Renal pelvis (tissue), 12 donors: ENCODE measurements at places on chromosomes 5 and 9.

DNA sequence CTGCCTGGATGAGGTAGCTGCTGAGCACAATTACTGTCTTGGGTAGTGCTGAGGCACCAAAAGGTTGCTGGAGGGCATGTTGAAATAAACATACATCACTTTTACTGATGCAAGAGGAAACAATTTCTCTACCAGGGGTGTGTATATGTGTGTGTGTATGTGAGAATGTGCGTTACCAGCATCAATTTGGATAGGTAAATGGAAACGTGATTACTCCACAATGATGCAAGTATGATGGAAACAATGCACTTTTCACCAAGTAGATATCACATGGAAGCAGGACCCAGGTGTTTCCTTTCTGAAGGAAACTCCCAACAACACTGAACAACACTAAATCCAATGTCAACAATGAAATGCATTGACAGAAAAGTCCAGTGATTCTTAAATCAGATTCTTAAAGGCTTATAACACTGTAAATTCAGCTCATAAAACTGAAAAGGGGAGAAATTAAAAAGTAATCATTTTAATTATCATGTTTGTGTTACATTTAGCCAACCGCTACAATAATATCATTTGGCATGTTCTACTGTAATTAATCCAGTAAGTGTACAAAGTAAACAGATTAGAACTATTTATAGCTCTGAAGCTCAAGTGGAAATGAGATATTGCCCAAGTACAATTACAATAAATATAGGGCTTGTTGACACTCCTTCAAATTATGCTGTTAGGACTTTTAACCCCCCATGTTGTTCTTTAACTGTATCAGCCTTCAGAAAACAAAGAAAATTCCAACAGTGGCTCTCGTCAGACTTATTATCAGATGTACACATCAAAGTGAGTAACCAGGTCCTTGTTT, 25.3 kb downstream of the YIPF5 start:
- DNase-seq, result peak; percentile 28

GRCh38 chr9:70120834-70121510, 77.3 kb downstream of the MAMDC2 start:
- DNase-seq, result no peak

DNA sequence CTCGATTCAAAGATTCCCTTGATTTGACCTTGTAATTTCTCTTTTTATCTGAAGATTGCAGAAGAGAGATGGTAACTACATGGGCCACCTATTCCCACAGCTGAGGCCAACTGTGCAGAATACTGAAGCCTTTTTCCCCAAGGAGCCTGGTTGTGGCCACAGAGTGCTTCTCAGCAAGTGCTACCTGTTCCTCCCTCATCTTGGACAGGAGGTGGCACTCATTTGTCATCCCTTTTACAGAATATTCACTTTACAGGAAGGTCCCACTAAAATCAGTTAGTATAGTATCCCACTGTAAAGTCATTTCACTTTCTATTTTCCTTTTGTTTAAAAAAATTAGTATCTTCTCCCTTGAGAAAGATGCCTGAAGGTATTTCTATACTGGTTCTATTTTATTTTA, 346.4 kb downstream of the ARL15 start:
- no peak for DNase-seq

- DNase-seq, result no peak
Observed at GRCh38 chr5:1997640-1998347, 115.1 kb upstream of the IRX4 start.

- DNase-seq, result no peak
Observed at GRCh38 chr9:33250458-33250995, 10.6 kb downstream of the SPINK4 start.

GRCh38 chr5:10468256-10468655, 26.6 kb downstream of the ROPN1L start:
- no peak for DNase-seq

DNA sequence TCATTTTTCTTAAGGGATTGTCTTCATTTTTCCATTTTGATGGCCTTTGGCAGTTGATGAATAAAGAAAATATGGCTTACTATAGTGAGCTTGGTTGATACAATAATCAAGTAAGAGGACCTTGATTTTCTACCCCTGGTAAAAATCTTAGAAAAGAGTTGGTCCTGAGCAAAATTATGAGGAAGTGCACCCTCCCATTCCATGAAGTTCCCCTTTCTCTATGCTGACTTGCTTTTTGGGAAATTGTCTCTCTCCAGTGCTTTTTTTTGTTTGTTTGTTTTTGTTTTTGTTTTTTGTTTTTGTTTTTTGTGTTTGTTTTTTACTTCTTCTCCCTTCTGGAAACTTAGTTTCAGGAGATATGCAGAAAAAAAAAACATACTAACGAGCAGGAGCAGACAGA, 449.2 kb upstream of the ACTBL2 start:
- no peak for DNase-seq

DNA sequence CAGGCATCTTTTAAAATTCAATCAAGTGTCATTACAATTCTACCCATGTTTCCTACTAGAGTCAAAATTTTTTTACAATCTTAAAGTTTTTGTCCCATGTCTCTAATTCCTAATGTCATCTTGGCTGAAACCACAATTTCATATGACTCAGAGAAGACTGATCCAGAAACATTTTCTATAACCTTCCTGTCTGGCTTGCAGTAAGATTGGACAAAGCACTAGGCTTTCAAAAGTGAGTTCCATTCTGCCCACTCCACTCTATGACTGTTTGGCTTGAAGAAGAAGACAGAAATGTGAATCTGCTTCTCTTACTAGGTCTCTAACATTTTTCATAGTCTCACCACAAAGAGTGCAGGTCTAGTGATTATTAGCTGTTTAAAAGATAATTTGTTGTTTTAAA, 88.8 kb downstream of the NR3C1 start:
- DNase-seq, result no peak

DNA sequence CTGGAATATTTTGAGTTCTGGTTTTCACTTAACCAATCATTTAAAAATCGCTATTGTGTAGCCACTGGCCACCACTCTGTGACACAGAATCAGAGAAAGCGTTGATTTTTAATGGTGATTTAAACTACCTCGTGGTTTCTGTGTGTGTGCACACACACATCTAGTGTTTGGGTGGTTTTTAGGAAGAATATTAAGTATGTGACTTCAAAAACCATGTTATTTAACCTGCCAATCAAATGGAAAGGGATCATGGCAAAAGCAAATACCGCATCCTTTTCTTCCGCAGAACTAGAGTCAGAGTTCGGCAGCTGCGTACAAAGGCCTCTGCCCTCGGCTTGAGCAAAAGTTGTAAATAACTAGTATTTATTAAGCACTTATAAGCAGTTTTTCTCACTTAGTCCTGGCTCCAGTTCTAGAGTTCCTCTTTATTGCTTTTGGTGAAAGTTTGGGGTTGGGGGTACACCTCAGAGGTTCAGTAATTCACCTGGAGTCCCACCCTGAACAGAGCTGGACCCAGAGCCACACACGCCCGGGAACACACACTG, 40.6 kb downstream of the HABP4 start:
- no peak for DNase-seq

GRCh38 chr9:113807173-113808061, 68.7 kb upstream of the ZNF618 start:
- peak; percentile 48 for DNase-seq

DNA sequence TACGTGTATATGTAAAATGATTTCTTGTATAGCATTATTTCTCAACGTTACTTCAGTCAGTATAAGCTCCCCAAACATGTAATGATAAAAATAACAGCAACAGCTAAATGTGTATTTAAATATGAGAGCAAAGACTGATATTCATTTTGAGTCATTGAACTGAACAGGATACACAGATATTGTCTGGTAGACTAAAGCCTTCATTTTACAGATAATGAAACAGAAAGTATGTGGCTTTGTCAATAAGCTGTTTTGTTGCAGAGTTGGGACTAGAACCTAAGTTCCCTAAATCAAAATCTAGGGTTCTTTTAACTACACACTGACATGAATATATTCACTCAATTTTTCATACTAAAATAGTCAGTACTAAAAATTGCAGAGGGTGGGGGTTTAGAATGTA, 80.4 kb upstream of the MARCHF11 start:
- DNase-seq, result no peak

DNA sequence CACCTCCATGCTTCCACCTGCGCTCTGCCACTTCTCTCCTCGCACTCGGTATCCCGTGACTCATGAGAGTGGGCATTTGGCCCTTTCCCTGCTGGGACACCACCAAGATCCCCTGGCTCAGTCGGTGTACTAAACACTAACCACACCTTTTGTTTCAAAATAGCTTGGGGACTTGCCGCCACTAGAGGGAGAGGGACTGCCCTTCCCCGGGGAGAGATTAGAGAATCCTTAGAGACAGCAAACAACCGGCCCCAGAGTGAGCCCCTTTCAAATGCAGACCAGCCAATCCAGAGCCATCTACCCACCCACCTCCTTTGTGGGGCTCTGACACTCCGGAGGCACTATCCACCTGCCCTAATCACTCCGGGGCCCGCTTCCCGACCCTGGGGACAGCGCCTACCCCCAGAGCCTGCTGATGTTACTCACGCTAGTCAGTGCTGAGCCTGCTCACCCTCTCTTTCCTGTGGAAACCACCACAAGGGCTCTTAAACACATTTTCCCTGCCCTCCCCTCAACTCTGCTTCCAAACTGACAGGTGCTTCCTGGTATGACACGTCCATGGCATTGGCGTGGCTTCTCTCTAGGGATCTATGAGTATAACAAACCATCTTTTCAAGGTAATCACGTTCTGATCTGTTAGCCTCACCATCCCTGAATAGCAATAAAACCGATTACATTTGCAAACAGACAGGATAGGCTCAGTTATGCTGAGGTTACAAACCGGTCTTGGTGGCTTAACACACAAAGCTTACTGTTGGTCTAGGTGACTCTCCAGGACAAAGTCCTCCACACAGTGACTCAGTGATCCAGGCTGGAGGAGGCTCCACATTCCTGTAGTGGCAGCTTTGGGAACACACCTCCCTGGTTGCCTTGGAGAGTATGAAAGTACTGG, 180.1 kb upstream of the MVB12B start:
- no peak for DNase-seq

GRCh38 chr5:77181596-77182304, 28.7 kb upstream of the PDE8B start:
- no peak for DNase-seq

DNA sequence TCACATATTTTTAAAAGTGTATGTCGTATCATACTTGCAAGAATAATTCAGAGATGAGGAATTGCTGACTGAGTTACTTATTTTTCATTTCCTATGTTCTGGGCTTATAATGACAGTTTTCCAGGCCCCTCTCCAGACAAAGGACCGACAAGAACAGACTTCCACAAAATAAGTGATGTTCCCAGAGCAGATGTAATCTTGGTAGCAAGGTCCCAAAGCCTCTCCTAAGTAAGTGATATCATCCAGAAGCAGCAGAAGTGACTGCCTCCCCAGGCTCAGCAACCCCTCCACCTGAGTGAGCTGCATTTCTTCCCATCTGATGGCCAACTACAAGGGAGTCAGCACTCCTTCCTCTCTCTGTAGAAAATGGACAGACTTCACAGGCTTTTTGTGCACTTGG, 57.1 kb downstream of the SEMA6A start:
- DNase-seq, result no peak

- DNase-seq, result no peak
Observed at GRCh38 chr5:37721447-37721871, 118.4 kb downstream of the GDNF start.

GRCh38 chr5:151569132-151570046, 21.7 kb downstream of the FAT2 start:
- no peak for DNase-seq

GRCh38 chr9:8221462-8221861, 421.9 kb upstream of the DMAC1 start:
- no peak for DNase-seq

DNA sequence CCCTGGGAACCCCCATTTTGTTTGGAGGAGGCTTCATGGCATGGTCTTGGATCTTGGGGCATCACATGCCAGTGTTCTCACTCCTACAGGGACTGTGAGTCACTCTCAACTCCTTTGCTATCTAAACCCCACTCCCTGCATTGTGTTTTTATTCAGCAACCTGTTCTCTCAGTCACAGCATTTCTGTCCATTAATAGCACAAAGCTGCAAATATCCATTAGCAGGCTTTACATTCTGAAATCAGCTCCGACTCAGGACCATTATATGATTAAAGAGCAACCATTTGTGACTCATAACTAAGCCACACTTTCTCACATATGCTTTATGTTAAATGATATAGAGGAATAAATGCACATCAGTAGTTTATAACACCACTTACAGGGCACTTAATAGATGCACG, 462.1 kb upstream of the BRINP1 start:
- DNase-seq, result no peak

- no peak for DNase-seq
Observed at GRCh38 chr5:148910216-148910615, 83.8 kb downstream of the ADRB2 start.

GRCh38 chr9:135415586-135415985, 64.0 kb upstream of the PPP1R26 start:
- DNase-seq, result no peak

DNA sequence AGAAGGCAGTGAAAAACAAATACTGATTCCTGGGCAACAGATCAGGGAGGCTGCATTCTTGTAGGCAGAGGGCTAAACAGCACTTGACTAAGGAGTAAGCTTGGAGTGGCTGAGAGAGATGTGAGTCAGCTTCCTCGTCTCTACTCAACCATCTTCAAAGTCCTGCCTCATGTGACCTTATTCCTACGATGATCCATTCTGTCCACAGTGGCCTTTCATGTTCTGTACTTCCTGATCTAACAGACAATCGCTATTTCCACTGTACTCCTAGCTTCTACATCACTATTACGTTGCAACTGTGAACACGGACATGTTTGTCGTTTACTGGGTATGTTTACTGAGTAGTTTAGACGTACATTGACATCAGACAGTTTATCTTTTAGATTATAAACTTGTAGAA, 365.4 kb downstream of the ARL15 start:
- DNase-seq, result no peak

- DNase-seq, result no peak
Observed at GRCh38 chr5:93510626-93511380, 70.2 kb downstream of the NR2F1-AS1 start.

- no peak for DNase-seq
Observed at GRCh38 chr5:9790276-9790675, 160.1 kb upstream of the TAS2R1 start.

- DNase-seq, result no peak
Observed at GRCh38 chr5:172565455-172565854, 75.6 kb upstream of the NEURL1B start.

DNA sequence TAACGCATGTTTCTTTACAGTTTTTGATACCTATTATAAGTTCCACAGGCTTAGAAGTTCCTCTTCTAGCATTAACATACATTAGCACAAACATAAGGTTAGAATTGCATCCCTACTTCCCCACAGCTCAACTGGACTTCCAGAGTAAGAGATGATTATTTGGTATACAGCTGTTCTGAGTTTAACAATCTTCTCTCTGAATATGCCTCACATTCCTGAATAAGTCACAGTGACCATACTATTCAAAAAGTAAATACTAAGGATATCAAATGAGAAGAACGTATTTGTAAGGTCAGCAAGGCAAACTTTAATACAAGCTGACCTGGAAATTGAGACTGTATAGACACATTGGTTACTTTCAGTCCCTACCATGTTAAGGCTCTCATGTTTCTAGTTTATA, 21.3 kb downstream of the NR6A1 start:
- no peak for DNase-seq

- no peak for DNase-seq
Observed at GRCh38 chr9:131473891-131474290, 28.8 kb upstream of the POMT1 start.

GRCh38 chr9:37540634-37541033, 35.5 kb downstream of the FBXO10 start:
- peak; percentile 3 for DNase-seq
